Left lung (tissue), 14 donors: ENCODE measurements at places on chromosomes 2 and 18. TPM values are rescaled to one million over a fixed set of nuclear protein-coding genes. Genes with fewer than 3 reads are reported as not detected.

The ACVR2A gene
- 31.1 TPM for polyA plus RNA-seq

The STAT4 gene
- 8.1 TPM for polyA plus RNA-seq

The COL6A3 gene
- polyA plus RNA-seq, result 761 TPM

The EFHD1 gene
- polyA plus RNA-seq, result 5.0 TPM

The AMER3 gene
- 0.13 TPM for polyA plus RNA-seq

The NCKAP5 gene
- 19.7 TPM for polyA plus RNA-seq

The GALNT5 gene
- polyA plus RNA-seq, result 6.5 TPM

The MSH6 gene
- 75.7 TPM for polyA plus RNA-seq

The GIGYF2 gene
- polyA plus RNA-seq, result 65.1 TPM
